ENCODE measurements at places on chromosomes 2 and 18.

- DNase-seq, result no peak
Measured at GRCh38 chr2:42051543-42052235, 3.9 kb downstream of the PKDCC start.

- DNase-seq, result no peak
Measured at GRCh38 chr2:96150007-96150640, 4.9 kb upstream of the DUSP2 start.

GRCh38 chr2:85106489-85107180, 26.6 kb upstream of the TCF7L1 start:
- no peak for DNase-seq

DNA sequence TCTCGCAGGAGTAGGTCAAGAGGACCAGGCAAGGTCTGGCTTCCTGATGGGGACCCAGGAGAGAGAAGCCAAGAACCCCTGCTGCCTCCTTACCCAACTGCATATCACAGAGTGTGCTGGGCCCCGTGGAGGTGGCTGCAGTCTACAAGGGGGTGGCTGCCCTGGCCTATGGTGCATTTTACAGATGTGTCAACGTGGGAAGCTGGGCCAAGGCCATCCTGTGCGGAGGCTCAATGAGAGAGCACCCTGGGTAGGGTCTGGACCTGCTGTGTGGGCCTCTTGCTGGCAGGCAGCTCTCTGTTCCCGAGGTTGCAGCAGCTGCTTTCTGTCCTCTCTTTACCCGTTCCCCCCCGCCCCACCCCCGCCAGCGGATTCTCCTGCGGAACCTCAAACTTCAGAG, 61.4 kb downstream of the GBX2 start:
- DNase-seq, result no peak

GRCh38 chr2:178917555-178917954, 110.3 kb upstream of the TTN start:
- DNase-seq, result no peak

- DNase-seq, result no peak
Measured at GRCh38 chr18:48667276-48668254, 128.7 kb downstream of the CTIF start.

DNA sequence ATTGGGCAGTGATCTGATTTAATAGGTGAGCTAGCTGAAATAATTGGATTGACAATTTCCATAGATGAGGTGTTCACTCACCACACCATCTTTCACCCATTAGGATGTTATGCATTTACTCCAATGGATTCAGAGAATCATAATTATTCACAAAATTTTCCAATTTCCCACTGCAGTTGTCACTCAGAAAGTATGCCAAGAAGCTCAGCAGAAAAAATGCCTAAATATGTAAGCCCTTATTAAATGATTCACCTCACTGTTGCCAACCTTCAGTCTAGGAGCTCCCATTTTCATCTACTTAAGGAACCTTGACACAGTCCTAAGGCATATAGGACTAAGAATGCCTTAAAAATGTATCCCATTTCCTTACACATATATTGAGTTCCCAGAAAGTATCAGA, 94.3 kb downstream of the MBD2 start:
- DNase-seq, result no peak

- no peak for DNase-seq
Measured at GRCh38 chr2:133352719-133353118, 215.5 kb downstream of the NCKAP5 start.

DNA sequence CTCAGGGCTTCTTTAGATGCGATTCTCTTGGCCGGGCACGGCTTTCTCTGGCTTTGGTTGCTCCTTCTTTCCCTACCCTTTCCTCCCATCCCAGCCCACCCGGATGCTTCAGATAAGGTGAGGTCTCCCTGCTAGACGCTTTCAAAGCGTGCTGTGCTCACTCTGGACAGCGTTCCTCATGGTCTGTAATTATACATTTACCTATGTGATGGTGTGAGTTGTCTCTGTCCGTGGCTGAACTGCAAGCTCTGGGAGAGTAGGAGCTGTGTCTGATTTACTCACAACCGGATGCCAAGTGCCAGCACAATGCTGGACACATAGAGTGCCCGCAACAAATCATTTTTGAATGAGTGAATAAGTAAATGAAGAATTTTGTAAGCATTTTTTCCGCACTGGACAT, 26.8 kb upstream of the PNPT1 start:
- DNase-seq, result no peak

GRCh38 chr2:184611361-184612085, 13.2 kb downstream of the ZNF804A start:
- DNase-seq, result no peak

- no peak for DNase-seq
Measured at GRCh38 chr2:216688731-216689340, 6.5 kb downstream of the IGFBP5 start.

DNA sequence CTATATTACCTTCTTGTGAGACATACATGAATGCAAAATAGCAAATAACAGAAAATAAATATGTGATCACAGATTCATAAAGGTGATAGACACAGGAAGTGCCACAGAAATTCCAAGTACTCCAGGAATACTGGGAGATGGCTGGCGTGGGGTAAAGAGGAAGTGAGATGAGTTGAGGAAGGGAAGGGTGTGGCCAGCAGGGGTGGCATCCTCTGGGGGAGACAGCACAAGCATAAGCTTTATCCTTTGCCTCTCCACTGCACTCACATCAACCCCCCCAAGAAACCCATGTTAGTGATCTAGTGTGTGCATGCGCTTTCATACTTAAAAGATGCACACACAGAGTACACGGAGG, 94.8 kb upstream of the B3GNT7 start:
- no peak for DNase-seq

DNA sequence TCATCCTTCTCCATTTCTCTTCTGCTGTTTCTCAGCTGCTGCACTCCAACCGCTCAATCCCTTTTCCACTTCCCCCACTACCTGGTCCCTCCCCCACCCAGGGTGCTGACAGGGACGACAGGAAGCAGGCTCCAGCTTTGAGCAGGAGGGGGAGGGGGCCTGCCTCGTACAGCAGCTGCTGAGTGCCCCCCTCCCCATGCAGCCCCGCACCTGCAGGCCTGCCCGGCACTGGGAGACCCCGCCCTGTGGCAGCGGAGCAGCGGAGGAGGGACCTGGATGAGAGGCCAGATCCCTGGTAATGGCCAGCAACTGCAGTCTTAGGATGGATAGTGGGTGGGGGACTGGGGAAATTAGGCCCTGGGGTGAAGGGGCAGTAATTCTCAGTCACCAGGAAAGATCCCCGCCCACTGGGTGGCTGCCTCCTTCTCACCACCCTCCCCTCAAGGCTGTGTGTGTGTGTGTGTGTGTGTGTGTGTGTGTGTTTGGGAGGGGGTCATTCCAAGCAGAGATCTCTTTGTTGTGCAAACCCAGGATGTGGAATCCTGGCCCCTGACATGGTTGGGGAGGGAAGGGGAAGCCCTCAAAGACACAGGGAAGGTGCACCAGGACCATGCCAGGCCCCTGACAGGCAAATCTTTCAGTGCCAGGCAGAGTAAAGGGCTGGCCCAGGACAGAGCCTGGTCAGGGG, 6.8 kb upstream of the CRYBA2 start:
- DNase-seq, result no peak

DNA sequence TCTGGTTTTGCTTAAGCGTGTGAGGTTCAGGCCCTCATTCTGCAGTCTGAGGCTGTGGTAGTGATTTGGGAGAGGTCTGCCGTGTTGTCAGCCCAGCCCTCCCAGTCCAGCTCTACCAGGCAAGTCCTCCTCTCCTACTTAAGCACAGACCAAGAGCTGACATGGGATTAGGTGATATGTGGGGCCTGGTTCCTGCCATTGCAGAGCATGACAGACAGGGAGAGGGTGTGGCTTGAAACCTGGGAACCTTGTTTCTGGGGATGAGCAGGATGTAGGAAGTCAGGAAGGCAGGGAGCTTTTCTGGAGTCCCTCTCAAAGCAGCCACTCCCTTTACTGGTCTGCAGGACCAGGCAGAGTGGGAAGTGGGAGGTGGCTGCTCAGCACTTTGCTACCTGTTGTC, 38.6 kb downstream of the PTPRM start:
- no peak for DNase-seq

GRCh38 chr2:5686536-5686935, 5.6 kb upstream of the SOX11 start:
- no peak for DNase-seq

- DNase-seq, result no peak
Measured at GRCh38 chr2:159550231-159550630, 66.1 kb downstream of the BAZ2B start.

DNA sequence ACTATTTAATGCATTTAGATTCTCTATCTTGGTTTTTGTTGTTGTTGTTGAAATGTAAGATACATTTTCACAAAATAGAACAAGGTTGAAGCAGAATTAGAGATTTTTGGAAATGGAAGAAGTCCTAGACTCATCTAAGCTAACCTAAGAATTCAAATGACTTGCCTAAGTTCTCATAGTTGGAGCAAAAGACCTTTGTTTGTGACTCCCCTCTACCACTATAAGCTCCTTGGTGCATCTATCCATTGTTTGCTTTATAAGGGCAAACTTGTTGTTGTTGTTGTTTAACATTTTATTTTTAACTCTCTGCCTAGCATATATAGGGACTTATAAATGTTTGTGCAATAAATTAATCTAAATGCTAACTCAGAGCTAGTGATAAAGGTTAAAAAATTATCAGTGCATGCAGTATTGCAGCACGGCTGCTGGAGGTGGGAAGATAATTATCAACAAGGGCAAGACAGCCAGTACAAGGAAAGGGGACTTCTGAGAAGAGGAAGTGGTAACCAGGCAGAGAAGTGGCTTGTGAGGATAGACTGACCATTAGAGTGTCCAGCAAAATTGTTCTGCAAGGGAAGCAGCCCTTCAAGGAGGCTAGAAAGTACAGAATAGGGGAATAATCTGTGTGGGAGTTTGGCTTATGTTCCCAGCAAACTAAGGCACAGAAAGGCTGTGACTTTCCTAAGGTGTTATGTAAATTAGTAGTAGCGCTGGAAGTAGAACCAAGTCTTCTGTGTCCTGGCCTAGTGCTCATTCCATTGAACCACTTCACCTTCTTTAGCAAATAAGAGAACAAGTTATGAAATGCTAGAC, 38.1 kb upstream of the ACYP2 start:
- no peak for DNase-seq

DNA sequence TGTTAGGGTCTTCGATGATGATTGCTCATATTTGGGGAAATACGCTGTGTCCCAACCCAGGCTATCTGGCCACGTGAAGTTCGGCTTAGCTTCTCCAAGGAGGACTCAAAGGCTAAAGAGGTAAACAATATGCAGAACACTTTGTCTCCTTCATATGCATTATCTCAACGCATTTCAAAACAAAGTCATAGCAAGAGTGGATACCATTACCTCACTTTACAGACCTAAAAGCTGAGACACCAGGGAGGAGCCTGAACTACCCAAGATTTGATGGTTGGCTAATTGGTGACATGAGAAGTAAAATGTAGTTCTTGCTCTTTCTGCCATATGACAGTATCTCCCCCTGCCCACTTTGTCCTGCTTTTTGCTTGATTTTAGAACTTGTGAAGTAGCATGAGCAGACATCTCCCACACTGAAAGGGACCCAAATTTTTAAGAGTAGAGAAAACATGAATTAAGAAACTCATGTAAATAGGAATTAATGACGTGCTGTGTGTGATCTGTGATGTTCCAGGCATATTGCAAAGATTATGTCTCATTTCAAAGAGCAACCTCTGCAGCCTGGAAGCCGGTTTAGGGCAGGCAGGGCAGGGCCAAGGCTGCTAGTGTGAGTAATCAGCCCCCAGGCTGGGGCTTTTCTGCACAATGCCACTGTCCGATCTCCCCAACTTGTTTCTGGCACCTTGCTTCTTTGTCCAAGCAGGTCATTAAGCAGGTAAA, 144.5 kb downstream of the BCL11A start:
- no peak for DNase-seq

GRCh38 chr2:173708806-173709205, 256.4 kb downstream of the SP3 start:
- DNase-seq, result no peak

DNA sequence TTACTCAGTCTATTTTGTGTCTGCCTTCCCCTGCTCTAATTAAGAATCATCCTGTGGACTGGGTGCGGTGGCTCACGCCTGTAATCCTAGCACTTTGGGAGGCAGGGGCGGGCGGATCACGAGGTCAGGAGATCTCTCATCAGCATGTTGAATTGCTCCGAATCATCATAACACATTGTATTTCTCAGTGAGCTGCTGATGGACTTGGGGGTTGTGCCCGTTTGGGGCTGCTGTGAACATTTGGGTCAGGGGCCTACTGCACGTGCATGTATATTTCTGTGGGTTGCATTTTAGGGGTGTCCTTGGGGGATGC, 84.4 kb downstream of the ARHGEF4 start:
- DNase-seq, result no peak

GRCh38 chr2:143939626-143940330, 580.1 kb downstream of the ZEB2 start:
- no peak for DNase-seq
